ENCODE measurements at places on chromosomes 1 and 21. TPM values are rescaled to one million over a fixed set of nuclear protein-coding genes. Genes with fewer than 3 reads are reported as not detected.

- no peak for DNase-seq
Observed at GRCh38 chr1:30472009-30472408, 251.4 kb downstream of the MATN1 start.

LRP8 gene
- total RNA-seq, result 2.5 TPM

DNA sequence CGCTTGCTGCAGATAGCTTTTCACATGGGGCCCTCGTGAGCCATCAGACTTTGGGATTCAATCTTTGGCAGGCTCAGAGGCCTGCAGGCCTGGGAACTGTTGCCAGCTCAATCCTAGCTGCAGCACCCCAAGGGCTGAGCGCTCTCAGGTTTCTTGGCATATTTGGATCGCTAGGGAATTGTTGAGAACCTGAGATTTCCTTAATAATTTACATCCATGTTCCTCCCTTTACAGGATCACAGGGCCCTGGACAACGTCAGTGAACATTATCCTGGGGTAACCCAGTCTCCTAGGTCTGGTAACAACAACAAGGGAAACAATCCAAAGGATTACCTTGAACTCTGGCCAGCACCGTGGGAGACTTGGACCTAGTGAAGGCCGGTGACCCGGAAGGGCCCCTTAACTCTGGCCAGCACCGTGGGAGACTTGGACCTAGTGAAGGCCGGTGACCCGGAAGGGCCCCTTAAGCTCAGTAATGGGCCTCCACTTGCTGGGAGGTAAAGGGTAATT is 49.3 kb upstream of the NEK2 start:
- DNase-seq, result no peak

FCRL2 gene
- total RNA-seq, result 0.21 TPM

PCNX2 gene
- total RNA-seq, result 15.3 TPM

OR2T3 gene
- total RNA-seq, result not detected

DNA sequence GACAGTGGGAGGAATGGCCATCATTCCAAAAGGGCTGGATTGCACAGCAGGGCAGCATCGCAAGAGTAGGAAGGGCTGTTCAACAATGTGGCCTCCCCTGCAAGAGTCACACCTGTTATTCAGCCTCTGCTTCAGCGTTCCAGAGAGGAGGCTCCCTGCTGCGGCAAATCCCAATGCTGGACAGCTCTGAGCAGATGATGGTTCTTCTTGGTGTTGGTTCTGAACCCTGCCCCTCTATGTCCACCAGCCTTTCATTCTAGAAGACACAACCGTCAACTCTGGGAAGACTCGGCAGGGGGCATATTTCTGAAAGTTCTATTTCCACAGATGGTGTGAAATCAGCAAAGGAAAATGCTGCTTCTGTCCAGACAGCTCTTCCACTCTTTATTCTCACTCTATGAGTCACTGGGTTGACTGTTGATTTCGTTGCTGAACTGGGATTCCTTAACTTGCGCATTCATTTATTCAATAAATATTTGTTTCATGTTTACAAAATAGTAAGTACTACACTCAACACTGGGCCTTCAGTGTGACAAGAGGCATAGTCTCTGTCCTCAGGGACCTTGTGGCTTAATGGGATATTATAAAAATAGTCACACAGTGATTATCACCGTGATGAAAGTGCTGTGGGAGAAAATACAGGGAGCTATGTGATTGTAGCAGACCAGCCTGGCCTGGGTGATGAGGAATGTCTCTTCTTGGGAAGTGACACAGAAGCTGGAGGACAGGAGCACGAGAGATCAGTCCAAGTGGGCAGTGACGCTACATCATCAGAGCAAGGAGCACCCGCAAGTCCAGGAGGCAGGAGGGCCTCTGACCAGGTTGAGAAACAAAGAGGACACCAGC is 260.3 kb downstream of the SIPA1L2 start:
- DNase-seq, result no peak

TBX15 gene
- 48.7 TPM for total RNA-seq

DNA sequence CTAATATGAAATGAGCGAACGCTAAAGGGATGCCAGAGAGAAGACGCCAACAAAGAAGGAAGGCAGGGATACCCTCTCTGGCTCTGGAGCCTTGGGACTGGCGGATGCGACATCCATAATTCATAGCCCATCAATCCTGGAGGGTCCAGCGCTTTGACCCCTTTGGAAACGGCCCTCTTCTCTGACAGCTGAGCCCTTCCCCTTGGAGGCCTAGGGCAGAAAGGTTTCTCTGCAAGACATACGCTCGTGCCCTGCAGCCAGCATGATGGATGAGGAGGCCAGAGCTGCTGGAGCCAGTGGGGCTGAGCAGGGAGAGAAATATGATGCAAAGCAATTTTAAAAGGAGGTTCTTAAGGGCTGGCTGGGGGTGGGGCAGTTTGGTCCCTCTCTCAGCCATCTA is 22.2 kb downstream of the OPTC start:
- no peak for DNase-seq

DNA sequence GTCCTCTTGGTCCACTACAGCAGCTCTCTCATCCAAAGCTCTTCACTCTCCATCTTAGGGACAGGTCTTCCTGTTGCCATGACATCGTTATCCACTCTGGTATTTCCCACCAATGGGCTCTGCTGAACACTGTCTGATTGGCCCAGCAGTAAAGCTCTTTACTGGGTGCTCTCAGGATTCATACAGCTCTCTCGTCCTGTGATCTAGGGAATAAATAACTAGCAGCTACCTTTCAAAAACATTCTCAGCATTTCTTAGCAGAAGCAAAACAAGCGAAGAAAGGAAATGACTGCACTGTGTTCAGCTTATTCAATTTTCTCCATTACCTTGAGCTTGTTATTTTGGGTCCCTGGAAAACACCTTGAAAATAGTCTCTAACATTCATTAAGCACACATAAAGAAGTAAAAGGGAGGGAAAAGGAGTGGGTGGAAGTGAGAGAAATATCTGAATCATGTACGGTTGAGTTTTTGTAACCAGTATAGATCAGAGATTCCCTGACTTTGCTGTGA is 163.4 kb upstream of the SGIP1 start:
- DNase-seq, result no peak

AMPD1 gene
- total RNA-seq, result not detected

DNA sequence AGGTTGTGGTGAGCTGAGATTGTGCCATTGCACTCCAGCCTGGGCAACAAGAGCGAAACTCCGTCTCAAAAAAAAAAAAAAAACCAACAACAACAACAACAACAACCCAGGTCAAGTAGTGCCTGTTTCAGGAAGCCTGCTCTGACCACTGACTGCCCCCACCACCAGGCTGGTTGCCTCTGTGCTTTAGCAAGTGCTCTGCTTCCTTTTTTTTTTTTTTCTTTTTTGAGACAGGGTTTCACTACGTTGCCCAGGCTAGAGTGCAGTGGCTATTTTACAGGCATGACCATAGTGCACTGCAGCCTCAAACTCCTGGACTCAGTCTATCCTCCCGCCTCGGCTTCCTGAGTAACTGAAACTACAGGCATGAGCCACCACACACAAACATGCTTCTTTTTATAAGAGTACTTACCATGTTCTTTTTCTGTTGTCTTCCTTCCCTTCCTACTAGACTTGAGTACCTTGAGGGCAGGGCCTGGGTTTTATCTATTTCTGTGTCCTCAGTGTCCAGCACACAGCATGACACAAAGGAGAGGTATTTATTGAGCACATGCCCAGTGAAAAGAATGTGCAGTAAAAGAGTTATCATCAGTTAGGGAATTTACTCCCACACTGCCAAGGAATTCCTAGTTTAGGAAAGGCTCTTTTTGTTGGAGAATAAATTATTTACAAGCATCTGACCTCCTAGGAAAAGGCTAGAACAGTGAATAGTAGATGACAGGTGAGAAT is 9.9 kb upstream of the COA7 start:
- no peak for DNase-seq

- no peak for DNase-seq
Observed at GRCh38 chr1:176466514-176466913, 3.5 kb downstream of the PAPPA2 start.

All from tibial nerve (tissue), 4 donors.